CD8-positive, alpha-beta T cell (primary cell): ENCODE measurements at places on chromosomes 5 and 9.
A peak's percentile ranks its signal among the peaks of the same experiment; 100 is the strongest.

DNA sequence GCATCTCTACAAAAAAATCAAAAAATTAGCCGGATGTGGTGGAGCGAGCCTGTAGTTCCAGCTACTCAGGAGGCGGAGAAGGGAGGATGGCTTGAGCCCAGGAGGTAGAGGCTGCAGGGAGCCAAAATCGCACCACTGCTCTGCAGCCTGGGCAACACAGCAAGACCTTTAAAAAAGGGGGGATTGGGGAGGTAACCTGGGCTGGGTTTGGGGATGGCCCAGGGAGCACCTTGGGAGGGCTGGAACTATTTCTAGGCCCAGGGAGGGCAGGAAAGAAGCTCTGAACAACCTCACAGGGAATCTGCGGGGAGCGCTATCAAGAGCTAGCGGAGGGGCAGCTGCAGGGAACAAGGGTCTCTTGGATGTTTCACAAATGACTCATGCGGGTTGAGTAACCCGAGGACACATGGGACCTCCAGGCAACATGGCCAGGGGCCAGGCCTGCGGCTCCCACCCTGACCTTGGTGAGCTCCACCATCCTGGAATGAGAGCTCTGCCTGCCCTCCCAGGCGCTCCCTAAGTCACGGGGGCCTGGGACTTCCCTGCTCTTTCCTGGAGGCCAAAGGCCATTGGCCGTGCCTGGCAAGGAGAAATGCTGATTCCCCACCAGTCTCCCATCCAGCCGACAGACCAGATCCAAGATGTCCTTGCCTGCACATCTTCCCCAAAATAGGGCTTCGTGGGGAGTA is 23.4 kb downstream of the SARDH start:
- DNase-seq: no peak

DNA sequence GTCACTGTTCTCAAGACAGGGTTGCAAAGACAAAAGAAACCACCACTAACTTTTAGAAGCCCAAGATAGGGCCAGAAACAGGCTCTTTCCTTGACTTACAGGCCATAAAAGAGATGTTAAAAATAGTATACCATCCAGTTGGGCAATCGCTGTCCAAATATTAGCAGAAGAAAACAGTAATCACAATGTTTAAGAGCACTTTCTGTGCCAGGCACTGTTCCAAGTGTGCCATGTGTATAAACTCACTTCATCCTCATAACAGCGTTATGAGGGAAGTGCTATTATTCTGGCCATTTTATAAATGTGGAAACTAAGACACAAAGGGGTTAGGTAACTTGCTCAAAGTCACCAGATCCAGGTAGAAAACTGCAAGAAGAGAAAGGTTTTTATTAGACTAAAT is 111.7 kb downstream of the KCNN2 start:
- DNase-seq: no peak

DNA sequence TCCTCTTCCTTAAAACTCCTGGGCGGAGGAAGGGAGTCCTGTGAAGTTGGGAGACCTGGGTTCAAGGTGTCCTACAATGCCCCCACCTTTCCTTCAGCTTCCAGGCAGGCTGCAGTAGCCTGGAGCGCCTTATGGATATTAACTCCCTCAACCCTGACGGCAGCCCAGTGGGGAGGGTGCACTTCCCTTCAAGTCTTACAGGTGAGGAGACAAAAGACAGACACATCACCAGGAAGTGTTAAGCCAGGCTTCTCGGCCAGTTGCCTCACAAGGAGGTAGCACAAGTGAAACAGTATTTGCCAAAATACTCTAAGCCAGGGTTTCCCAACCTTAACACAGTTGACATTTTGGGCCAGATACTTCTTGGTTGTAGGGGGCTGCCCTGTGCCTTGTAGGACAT is 4.2 kb downstream of the TRIM7 start:
- DNase-seq: no peak

DNA sequence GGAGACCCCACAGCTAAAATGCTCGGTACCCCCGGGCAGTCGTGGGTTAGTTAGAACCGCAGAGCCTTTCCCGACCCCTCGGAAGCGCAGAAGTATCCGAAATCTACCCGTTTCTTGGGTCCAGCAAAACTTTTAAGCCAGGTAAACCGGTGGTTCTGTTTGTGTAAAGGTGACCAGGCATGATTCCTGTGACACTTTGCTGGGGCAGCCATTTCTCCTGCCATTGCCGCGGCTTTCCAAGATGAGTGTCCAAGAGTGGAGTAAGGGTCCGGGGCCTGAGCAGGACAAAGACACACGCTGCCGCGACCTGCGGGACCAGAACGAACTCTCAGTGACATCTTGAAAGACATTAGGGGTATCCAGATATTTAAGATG is 655 bp downstream of the MARVELD2 start:
- no peak for DNase-seq

DNA sequence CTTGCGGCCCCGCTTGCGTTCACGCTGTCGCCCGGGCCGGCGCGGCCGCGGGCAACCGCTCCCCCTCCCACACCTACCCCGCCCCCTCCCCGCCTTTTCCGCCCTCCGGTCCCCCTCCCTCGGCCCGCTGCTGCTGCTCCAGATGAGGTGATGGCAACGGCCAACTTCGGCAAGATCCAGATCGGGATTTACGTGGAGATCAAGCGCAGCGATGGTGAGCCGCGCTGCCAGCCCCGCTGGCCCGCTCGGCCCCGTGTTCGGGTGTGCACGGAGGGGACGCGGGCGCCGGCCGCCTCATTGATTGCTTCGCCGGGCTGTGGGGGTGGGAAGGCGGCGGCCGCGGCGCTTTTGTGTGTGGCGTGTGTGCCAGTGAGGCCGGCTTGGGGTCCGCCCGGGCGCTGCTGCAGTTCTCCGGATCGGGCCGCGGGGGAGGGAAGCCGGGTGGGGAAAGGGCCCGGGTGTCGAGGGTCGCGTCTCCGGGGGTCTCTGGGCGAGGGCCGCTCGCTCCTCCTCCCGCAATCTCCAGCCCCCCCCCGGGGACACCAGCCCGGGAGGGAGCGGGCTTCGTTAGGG is 403 bp downstream of the KIF2A start:
- DNase-seq: peak; percentile 29

- DNase-seq: no peak
Observed at GRCh38 chr5:8333977-8334376, 465.0 kb downstream of the MTRR start.

DNA sequence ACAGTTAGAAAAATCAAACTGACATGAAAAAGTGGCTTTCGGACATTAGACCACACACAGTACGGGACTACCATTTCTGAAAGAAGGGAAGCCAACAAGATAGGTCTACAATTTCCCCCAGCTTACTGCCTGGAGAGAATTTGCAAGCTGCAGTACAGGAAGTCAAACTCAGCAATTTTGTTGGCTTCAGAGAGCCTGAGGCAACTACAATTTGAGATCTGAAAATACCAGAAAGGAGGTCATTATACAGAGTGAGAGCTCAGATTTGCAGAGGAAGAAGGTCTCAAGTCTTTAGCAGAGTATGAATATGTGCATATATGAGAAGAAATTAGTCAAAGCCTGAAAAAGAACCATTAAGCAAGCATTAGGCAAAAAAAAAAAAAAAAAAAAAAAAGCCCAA is 83.0 kb downstream of the OXCT1 start:
- no peak for DNase-seq

GRCh38 chr9:24118190-24118589 is 292.1 kb upstream of the ELAVL2 start:
- no peak for DNase-seq

GRCh38 chr9:4706971-4707622 is 27.7 kb downstream of the CDC37L1 start:
- no peak for DNase-seq

DNA sequence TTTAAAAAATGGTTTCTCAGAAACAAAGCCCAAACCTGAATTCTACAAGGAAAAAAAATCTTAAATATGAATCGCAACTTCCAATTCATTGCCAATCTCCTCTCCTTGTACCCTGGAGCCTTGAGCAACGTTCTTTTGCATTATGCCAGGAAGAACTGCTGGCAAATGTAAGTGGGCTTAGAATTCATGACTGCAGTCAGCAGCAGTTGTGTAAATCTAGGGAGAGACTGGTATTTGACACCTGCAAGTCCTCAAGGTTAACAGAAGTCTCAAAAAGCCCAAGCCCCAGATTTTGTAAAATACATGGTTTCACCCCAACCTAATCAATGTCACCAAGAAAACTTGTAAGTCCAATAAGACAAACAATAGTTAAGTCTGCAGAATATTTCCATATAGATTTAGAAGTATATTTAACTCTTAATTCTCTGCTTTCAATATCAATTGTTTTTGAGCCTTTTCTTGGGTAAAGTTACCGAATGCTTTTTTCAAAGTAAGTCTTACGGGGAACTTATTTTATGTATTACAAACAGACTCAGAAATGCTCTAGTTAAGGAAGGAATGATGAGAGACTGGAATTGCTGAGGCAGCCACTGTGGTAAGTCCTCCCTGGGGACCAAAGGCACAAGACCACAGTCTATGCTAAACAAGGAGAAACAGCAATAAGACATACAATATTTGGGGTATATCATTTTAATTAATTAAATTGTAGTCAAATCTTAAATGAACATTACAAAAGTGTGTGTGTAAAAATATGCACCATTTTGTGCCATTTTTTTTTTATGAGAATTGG is 31.3 kb downstream of the ELL2 start:
- DNase-seq: no peak

- DNase-seq: no peak
Observed at GRCh38 chr5:143985832-143986515, 174.0 kb downstream of the HMHB1 start.

DNA sequence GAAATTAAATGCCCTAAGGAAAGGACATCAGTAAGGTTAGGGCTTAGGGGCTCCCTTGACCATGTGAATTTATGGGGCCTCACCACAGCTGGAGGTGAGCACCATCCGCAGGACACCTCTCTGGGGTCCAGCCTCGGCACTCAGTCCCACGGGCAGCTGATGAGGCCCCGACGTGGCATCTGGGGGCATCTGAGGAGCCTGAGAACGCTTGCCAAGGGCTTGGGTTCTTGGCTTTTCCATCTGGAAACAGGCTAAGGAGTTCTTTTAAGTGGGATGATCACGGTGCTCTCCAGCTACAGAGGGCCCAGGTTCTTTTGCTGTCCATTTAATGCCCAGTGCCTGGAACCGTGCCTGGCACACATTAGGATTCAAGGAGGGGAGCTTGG is 3.6 kb downstream of the NKX2-5 start:
- no peak for DNase-seq

- no peak for DNase-seq
Observed at GRCh38 chr5:116273448-116274242, 188.8 kb downstream of the COMMD10 start.

DNA sequence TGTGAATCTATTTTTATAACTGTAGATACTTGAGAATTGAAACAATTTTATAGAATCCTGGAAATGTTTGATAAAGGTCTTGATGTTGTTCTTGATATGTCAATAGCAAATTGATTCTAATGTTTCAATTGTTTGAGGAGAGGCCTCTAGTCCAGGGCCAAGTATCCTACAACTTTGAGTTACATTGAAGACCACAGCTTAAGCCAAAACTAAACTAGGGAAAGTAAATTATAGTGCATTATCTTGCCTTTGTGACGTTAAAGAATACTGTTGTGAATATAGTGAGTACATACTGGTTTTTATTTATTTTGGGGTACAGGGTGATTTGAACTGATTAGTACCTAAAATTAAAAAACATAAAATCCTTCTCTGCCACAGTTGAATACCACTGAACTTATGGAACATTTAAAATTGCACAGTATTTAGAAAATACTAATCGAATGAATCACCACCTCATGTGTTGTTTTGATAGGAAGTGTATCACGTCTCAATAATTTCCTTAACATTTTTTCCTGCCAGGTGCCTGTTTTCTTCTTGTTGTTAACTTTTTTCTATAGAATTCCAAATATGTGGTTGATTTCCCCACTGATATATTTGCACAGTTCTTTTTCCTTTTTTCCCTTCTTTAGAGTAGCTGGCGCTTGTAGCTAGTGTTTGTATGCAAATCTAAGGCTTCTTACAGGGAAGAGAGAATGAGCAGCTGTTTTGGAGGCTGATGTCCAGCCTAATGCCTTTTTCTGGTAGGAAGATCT is 12.5 kb downstream of the ARHGEF28 start:
- no peak for DNase-seq

GRCh38 chr5:150750469-150750868 is 8.3 kb downstream of the DCTN4 start:
- no peak for DNase-seq

- DNase-seq: peak; percentile 17
Observed at GRCh38 chr9:137071282-137071681, 925 bp upstream of the SAPCD2 start.

- DNase-seq: no peak
Observed at GRCh38 chr5:138876811-138877210, 1.7 kb upstream of the LRRTM2 start.

GRCh38 chr5:111645303-111645838 is 111.6 kb downstream of the NREP start:
- no peak for DNase-seq

- DNase-seq: no peak
Observed at GRCh38 chr5:68012429-68012828, 203.1 kb upstream of the PIK3R1 start.

- DNase-seq: no peak
Observed at GRCh38 chr9:124618476-124618875, 111.3 kb upstream of the NR5A1 start.

DNA sequence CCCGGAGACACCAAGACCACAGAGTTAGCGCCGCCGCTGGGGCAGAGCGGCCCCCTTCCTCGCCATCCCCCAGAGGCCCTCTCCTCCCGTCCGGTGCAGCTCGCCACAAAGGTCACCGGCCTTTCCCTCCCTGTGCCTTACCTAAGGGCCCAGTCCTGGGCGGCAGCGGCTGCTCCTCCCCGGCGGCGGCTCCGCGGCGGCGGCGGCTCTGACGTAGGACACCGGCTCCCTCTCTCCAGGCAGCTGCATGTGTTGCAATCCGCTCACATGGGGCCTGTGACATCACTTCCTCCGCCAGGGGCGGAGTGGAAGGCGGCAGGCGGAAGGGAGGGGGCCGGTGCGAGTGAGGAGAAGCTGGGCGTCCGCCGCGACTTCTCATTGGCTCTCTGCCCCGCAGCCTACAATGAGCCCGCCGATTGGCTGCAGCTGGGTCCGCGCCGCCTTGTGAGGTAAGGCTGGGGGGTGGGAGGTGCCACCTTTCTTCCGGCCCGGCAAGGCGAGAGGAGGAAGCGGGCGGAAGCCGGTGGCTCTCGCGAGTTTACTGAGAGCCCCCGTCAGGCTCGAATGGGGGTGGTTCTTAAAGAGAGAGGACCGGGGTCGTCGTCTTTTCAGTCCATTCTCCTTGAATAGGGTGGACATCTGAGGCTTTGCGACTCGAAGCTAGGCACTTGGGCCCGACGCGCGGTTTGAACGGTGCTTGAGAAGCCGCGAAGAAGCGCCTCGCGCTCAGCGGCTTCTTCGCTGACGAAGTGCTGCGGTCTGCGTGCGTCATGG is at the start of gene ETF1:
Gene ETF1, minus strand, starts transcription at position 281 of the 774 bp plus-strand sequence. CDS start 318 bp downstream, outside the sequence.
- DNase-seq: peak; percentile 100

- no peak for DNase-seq
Observed at GRCh38 chr9:90140131-90140818, 502.3 kb downstream of the DIRAS2 start.

DNA sequence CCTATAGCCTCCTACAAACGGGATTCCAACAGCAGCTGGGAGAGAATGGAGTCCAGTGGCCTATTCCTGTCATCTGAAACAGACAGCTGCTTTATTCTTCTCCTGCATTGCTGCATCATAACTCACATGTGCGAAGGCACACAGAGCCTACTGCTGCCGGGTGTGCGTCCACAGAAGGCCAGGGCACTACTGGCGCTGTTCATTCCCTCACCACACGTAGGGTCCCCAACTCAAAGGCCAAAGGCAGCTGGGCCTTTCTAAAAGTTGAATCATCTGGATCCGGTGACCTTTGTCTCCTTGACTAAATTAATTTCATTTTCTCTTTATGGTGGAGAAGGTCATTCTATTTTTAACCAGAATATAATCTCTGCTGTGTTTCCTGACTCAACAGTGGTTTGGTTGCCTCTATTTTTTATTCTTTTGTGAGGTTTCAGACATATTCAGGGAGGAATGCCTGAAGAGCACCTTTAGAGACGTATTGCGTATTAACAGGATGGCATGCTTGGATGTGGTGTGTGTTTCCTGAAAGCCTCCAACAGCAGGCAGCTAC is 10.8 kb upstream of the SPATA24 start:
- DNase-seq: no peak
